ENCODE measurements at places on chromosomes 1 and 21.

DNA sequence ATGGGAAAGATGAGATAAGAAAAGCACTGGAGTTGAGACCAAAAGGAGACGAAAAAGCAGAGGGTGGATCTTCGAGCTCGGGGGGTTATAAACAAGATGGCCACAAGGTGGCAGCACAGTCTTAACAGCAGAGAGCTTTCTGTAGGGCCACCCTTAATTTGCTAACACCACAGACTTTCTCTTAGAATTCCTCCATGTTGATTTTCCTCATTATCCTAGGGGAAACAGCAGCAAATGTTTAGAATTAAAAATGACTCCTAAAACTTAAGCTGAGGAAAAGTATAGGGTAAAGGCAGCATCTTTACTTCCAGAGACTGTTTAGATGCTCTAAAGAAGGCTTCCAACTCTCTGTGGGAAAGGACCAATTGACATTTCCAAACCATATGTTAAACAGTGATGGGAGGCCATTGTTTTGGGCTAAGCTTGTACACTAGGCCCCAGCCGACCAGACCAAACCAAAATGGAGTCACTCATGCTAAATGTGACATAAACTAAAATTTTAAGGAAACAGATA, 2.5 kb upstream of the APOBEC4 start:
- peak; percentile 96 for DNase-seq

GRCh38 chr1:176243746-176244145, 36.7 kb upstream of the COP1 start:
- DNase-seq = no peak

DNA sequence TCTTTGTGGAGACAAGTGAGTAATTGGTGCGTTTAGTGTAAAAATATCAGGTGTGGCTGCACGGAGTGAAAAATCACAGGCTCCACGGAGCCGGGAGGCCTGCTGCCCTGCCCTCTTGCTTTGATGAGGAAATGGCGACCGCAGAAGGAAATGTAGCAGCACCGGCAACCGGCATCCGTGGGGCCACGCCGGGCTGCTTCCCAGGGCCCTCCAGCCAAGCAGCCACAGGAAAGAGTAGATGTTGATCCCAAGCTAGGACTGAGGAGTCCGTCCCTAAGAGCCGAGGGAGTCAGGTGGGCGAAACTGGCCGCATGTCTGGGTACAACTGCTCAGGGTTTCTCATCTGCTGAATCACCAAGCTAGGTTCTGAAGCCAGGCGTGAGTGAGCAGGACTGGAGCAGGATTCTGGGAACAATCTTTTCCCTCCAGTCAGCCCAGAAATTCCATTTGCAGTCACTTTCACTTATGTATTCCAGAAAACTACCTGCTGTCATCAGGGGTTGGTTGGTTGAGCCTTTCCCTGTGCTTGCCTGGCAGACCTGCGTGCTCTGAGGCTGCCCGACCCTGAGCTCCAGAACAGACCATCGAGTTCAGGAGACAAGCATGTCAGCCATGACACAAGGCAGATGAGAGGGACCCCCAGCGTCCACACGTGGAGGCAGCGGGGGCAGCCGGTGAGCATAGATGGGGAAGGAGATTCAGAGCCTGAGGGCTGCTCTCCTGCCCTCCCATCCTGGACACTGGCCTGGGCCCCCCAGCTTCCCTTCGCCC, 5.8 kb upstream of the ITGB2 start:
- DNase-seq = no peak

DNA sequence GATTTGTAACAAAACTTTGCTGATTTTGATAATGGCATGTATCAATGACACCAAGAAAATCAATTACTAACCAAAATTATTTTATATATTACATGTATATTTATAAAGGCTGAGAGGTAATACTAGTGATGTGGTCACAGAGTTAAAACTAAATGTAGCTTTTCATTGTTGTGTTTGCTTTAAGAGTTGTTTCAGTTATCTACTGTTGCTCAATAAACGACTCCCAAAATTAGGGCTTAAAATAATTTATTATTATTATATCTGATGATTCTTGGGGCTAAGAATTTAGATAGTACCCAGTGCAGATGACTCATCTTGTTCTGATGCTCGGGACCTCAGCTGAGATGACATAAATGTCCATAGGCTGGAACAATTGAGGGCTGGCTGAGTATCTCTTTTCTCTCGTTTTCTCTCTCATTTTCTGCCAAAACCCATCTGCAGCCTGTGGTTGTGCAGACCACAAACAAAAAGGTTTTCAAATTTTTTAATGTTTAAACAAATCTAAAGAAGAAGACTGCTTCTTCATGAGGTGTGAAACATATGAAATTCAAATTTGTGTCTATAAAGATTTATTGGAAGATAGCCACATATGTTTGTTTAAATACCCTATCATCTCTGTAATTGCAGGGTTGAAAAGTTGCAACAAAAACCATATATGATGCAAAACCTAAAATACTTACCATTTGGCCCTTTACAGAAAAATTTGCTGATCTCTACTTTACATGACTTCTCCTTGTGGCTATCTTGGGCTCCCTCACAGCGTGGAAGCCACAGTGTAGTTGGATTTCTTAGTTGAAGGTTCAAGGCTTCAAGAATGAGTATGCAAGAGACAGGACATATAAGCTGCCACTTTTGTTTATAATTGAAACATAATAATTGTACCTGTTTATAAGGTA, 14.8 kb upstream of the PTPRC start:
- DNase-seq = no peak

DNA sequence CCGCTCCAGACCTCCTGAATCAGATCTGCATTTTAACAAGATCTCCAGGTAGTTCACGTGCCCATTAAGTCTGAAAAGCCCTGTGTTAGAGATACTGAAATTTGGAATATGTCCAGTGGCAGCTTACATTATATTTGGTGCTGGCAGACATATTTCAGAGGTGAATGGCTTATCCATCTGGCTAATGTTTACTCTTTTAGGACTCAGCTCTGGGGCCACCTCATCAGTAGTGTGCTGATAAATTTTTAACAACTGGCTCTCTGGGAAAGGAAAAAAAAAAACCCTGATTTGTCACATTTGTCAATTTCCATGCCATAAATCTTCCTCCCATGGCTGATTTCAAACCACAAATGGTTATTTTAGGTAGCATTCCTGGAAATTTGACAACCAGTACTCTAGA, 25.3 kb upstream of the SYT6 start:
- no peak for DNase-seq

- DNase-seq = no peak
Observed at GRCh38 chr1:79839882-79840281, 833.4 kb upstream of the ADGRL4 start.
